Activated naive CD8-positive, alpha-beta T cell treated with anti-CD3 and anti-CD28 coated beads for 36 hours (primary cell): ENCODE measurements at places on chromosomes 13 and 19. TPM values are rescaled to one million over a fixed set of nuclear protein-coding genes. Genes with fewer than 3 reads are reported as not detected.

PSG3 gene
- not detected for total RNA-seq

PGLYRP2 gene
- not detected for total RNA-seq

ATP4A gene
- not detected for total RNA-seq

LHB gene
- not detected for total RNA-seq

DDX39A gene
- 306 TPM for total RNA-seq

MISP gene
- not detected for total RNA-seq

MISP3 gene
- 0.31 TPM for total RNA-seq

SYCN gene
- total RNA-seq, result not detected

PSG1 gene
- total RNA-seq, result not detected

SIGLEC11 gene
- not detected for total RNA-seq

PTGER1 gene
- total RNA-seq, result 0.25 TPM

NUMBL gene
- 13.4 TPM for total RNA-seq

MEF2B gene
- total RNA-seq, result 1.6 TPM

CNFN gene
- not detected for total RNA-seq

THSD1 gene
- 0.14 TPM for total RNA-seq

LILRA2 gene
- total RNA-seq, result not detected

MCEMP1 gene
- total RNA-seq, result not detected

IGFL1 gene
- not detected for total RNA-seq

RANBP3 gene
- 109 TPM for total RNA-seq

NR2C2AP gene
- total RNA-seq, result 46.0 TPM

ZNF823 gene
- total RNA-seq, result 3.6 TPM

SLC10A2 gene
- not detected for total RNA-seq

NTF4 gene
- total RNA-seq, result not detected

CYP2A7 gene
- total RNA-seq, result not detected

OR7A10 gene
- not detected for total RNA-seq

CGB2 gene
- not detected for total RNA-seq
